Progenitor cell of endocrine pancreas (in vitro differentiated cells): ENCODE measurements at places on chromosomes 5 and 9. TPM values are rescaled to one million over a fixed set of nuclear protein-coding genes. Genes with fewer than 3 reads are reported as not detected.
A peak's percentile ranks its signal among the peaks of the same experiment; 100 is the strongest.

- peaks cover 39% of the 10 kb centered on the region for H3K27me3 ChIP-seq
- H3K27ac ChIP-seq, result no peak overlapping the region
- peaks cover 20% of the 10 kb centered on the region for H3K4me1 ChIP-seq
- H3K36me3 ChIP-seq, result no peaks in the 10 kb centered on the region
Measured at GRCh38 chr5:56310711-56311204, 77.6 kb upstream of the ANKRD55 start.

GRCh38 chr5:151008906-151009305 is 11.5 kb upstream of the GPX3 start:
- no peak overlapping the region for H3K4me3 ChIP-seq
- H3K36me3 ChIP-seq, result no peaks in the 10 kb centered on the region
- H3K27ac ChIP-seq, result no peak overlapping the region

- H3K4me3 ChIP-seq, result no peak overlapping the region
- H3K36me3 ChIP-seq, result no peaks in the 10 kb centered on the region
- H3K27ac ChIP-seq, result no peak overlapping the region
- DNase-seq, result no peak
Measured at GRCh38 chr9:32351845-32352244, 32.6 kb upstream of the ACO1 start.

GRCh38 chr5:8842971-8843551 is 702.8 kb downstream of the SEMA5A start:
- H3K27ac ChIP-seq, result no peak overlapping the region
- no peaks in the 10 kb centered on the region for H3K4me1 ChIP-seq
- DNase-seq, result no peak
- H3K4me3 ChIP-seq, result no peak overlapping the region
- H3K36me3 ChIP-seq, result no peaks in the 10 kb centered on the region

DNA sequence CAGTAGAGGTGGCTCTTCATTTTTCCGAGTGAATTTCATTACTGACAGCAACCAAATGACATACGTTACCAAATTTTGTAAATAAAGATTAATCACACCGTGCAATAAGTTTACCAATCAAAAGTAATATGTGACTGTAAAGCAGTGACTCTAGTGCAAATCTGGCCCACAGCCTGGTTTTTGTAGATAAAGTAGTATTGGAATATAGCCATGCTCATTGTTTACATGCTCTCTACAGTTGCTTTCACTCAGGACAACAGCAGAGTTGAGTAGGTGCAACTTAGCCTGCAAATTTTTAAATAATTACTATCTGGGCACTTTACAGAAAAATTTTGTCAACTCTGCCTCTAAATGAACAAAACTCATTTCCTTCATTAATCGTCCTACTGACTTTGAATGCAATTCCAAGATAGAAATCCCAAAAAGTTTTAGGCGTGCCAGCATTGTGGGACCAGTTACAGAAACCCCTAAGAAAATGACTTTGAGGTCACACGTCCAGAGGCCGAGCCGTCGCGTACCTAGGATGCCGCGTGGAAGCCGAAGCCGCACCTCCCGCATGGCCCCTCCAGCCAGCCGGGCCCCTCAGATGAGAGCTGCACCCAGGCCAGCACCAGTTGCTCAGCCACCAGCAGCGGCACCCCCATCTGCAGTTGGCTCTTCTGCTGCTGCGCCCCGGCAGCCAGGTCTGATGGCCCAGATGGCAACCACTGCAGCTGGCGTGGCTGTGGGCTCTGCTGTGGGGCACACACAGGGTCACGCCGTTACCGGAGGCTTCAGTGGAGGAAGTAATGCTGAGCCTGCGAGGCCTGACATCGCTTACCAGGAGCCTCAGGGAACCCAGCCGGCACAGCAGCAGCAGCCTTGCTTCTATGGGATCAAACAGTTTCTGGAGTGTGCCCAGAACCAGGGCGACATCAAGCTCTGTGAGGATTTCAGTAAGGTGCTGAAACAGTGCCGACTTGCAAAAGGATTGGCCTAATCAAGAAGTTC is 180.7 kb upstream of the TLE4 start:
- H3K36me3 ChIP-seq, result no peaks in the 10 kb centered on the region
- no peak overlapping the region for H3K4me3 ChIP-seq
- H3K27me3 ChIP-seq, result peaks cover 33% of the 10 kb centered on the region
- no peak for DNase-seq

- DNase-seq, result no peak
- H3K27me3 ChIP-seq, result peaks cover 7% of the 10 kb centered on the region
- no peak overlapping the region for H3K27ac ChIP-seq
- H3K4me3 ChIP-seq, result no peak overlapping the region
Measured at GRCh38 chr5:133377736-133378135, 234.6 kb downstream of the FSTL4 start.

DNA sequence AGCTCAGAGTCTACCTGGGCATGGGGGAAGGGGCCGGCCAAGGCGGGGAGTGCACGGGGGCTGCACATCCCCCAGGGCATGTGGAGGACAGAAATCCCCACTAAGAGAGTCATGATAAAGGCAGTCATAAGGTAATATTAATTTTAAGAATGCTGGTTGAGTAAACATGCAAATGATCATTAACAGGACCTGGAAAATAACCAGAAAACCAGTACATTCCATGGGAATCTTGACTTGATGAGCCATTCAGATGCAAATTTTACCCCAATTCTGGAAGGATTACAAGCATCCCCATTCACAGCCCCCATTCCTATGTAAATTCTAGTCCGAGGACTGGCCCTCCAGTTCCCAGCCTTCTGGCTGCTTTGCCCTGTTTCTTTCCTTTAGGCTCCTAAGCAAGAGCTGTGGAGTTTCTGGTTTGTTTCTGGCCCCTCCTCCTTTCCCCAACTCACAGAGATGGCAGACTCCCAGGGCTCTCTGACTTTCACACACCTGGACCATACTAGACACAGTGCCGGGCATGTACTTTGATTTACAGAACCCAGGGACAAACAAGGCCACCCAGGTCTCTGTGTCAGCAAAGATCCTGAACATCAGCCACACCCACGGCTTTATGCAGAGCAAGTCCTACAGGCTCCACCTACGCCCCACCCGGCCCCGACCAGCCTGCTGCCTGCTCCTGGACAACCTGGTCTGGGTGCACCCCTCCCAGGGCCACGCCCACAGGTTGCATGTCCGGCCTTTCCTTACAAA is 62.7 kb downstream of the SEMA4D start:
- H3K36me3 ChIP-seq, result no peaks in the 10 kb centered on the region
- no peak overlapping the region for H3K4me3 ChIP-seq
- H3K27me3 ChIP-seq, result no peaks in the 10 kb centered on the region
- DNase-seq, result no peak

- H3K27me3 ChIP-seq, result no peaks in the 10 kb centered on the region
- H3K4me3 ChIP-seq, result no peak overlapping the region
- H3K36me3 ChIP-seq, result peaks cover 6% of the 10 kb centered on the region
- peak overlapping the region; percentile 79 for H3K27ac ChIP-seq
- H3K4me1 ChIP-seq, result peaks cover 24% of the 10 kb centered on the region
- DNase-seq, result no peak
Measured at GRCh38 chr5:177300236-177300880, 3.2 kb downstream of the RAB24 start.

GRCh38 chr9:133604856-133605255 is 4.3 kb downstream of the FAM163B start:
- H3K36me3 ChIP-seq, result no peaks in the 10 kb centered on the region
- peaks cover 3% of the 10 kb centered on the region for H3K4me1 ChIP-seq
- H3K4me3 ChIP-seq, result no peak overlapping the region
- H3K27ac ChIP-seq, result no peak overlapping the region

- H3K27ac ChIP-seq, result no peak overlapping the region
- no peak for DNase-seq
- H3K4me3 ChIP-seq, result no peak overlapping the region
- H3K4me1 ChIP-seq, result no peaks in the 10 kb centered on the region
Measured at GRCh38 chr9:82057805-82058204, 69.2 kb downstream of the SPATA31D1 start.

DNA sequence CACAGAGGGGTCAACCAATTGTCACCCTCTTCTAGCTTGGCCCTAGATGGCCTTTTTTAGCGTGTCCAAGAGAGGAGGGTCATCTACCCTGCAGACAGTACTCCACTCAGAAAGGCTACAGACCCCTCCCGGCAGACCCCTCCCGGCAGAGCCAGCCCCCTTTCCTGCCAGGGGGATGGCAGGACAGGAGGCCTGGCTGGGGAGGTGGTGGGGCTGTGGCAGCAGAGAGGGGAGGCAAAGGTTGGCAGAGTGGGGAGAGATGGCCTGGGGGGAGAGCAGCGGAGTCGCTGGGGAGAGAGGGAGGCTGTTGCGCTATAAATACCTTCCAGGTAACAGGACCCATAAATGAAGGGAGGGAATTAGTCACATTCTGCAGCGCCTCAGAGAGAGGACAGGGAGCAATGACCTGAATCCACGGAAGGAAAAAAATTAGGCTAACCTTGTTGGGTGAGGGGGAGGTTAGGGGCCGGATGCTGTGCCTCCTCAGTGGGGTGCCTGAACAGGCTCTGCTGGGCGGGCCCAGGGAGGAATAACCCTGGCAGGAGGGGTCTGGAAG is 32.9 kb upstream of the PSD2 start:
- no peak overlapping the region for H3K4me3 ChIP-seq
- peaks cover 29% of the 10 kb centered on the region for H3K4me1 ChIP-seq
- DNase-seq, result no peak
- H3K27ac ChIP-seq, result no peak overlapping the region

- no peaks in the 10 kb centered on the region for H3K36me3 ChIP-seq
- H3K4me3 ChIP-seq, result no peak overlapping the region
- H3K4me1 ChIP-seq, result peaks cover 2% of the 10 kb centered on the region
- no peaks in the 10 kb centered on the region for H3K27me3 ChIP-seq
Measured at GRCh38 chr5:154345255-154345952, 100.4 kb upstream of the SAP30L start.

DNA sequence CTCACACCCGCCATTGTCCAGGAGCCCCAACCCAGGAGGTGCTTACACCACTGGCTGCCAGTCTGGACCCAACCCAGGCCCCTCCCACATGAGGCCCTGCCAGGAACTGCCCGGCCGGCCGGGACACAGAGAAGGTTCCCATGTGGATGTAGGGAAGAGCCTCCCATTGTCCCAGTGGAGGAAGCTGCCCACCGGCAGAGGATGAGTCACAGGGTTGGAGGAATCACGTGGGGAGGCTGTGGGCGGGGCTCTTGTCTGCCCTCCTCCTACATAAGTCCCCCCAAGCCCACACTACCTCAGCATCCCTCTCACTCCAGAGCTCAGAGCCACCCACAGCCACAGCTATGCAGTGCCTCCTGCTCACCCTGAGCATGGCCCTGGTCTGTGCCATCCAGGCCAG is 26.1 kb downstream of the PAEP start:
- H3K36me3 ChIP-seq, result no peaks in the 10 kb centered on the region
- no peaks in the 10 kb centered on the region for H3K4me1 ChIP-seq
- peaks cover 4% of the 10 kb centered on the region for H3K27me3 ChIP-seq
- no peak for DNase-seq
- H3K27ac ChIP-seq, result no peak overlapping the region

DNA sequence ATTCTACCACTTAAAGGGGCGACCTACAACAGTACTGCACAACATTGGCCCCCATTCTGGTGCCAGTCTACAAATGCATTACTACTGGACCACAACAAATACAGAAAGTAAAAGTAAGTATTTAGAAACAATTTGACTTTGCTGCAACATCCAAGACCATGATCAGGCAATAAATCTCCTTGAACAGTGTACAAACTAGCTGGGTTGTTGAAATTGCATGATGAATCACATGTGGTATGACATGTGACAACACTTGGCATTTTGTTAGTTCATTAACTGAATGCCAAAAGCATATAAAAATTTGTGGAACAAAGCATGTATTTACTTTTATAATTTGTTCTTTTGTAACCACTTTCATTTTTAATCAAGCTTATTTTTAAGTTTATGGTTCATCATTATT is 270.5 kb downstream of the NFIB start:
- no peaks in the 10 kb centered on the region for H3K27me3 ChIP-seq
- H3K36me3 ChIP-seq, result no peaks in the 10 kb centered on the region
- no peak overlapping the region for H3K27ac ChIP-seq
- DNase-seq, result no peak
- no peak overlapping the region for H3K4me3 ChIP-seq

- peaks cover 10% of the 10 kb centered on the region for H3K27me3 ChIP-seq
- no peak for DNase-seq
- no peaks in the 10 kb centered on the region for H3K36me3 ChIP-seq
- no peak overlapping the region for H3K27ac ChIP-seq
Measured at GRCh38 chr5:77816686-77817085, 40.5 kb upstream of the TBCA start.

- H3K36me3 ChIP-seq, result peaks cover 1% of the 10 kb centered on the region
- no peak overlapping the region for H3K27ac ChIP-seq
- H3K4me1 ChIP-seq, result peaks cover 19% of the 10 kb centered on the region
- DNase-seq, result no peak
Measured at GRCh38 chr9:133248726-133249295, 26.2 kb downstream of the ABO start.

The AMBP gene
- total RNA-seq, result 678 and 717 TPM in 2 replicates

The RNF183 gene
- 0.26 and 0.44 TPM in 2 replicates for total RNA-seq

The POMT1 gene
- total RNA-seq, result 61.0 and 64.3 TPM in 2 replicates

The COMMD10 gene
- total RNA-seq, result 30.9 and 31.6 TPM in 2 replicates

The EXD3 gene
- 31.7 and 33.8 TPM in 2 replicates for total RNA-seq

The PHYHD1 gene
- 19.9 and 21.3 TPM in 2 replicates for total RNA-seq

The PCDHGA4 gene
- 0.96 and 1.2 TPM in 2 replicates for total RNA-seq

The ZDHHC11B gene
- total RNA-seq, result 8.6 and 8.7 TPM in 2 replicates

The SPINK13 gene
- total RNA-seq, result not detected in 2 replicates
